ENCODE measurements at places on chromosomes 16 and 17.
A peak's percentile ranks its signal among the peaks of the same experiment; 100 is the strongest.

DNA sequence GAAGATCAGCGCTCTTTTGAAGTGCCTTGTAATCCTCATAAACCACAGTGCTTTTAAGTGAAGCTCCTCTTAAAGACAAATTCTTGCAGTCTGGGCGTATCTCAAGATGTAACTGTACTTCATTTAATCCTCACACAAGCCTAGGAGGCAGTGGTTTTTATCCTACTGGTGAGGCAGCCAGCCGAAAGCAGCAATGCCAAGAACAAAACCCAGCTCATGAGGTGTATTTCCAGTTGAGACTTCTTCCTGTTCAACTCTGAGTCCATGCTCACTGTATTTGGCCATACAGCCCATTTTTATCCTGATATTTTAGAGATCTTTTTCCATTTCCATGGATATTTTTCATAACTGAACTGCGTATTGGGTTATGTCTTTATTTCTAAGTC, 13.7 kb downstream of the CTRB2 start:
- DNase-seq: no peak

GRCh38 chr17:27049104-27049784, 244.7 kb upstream of the WSB1 start:
- DNase-seq: no peak

DNA sequence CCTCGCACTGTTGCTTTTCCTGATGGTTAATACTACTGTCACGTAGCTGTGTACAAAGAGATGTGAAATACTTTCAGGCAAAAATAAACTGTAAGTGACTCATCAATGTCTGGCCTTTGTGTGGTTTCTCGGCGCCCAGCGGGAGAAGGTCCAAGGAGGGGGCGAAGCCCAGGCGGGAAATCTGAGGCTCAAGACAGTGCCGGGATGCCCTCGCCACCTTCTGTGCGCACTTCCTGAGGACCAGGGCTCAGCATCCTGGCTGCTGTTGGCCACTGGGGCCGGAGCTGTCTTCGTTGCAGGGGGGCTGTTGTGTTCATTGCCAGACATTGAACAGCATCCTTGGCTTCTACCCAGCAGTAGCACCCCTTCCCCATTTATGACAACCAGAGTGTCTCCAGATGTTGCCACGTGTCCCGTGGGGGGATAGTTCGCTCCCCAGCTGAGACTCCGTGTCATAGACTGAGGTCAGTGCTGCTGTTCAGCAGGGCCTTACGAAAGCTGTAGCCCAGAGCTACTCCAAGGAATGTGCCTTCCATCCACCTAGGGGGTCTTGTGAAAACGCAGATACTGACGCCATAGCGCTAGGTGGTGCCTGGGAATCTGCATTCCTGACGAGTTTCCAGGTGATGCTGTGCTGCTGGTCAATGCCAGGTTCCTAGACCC, 67.3 kb upstream of the PLCG2 start:
- no peak for DNase-seq

DNA sequence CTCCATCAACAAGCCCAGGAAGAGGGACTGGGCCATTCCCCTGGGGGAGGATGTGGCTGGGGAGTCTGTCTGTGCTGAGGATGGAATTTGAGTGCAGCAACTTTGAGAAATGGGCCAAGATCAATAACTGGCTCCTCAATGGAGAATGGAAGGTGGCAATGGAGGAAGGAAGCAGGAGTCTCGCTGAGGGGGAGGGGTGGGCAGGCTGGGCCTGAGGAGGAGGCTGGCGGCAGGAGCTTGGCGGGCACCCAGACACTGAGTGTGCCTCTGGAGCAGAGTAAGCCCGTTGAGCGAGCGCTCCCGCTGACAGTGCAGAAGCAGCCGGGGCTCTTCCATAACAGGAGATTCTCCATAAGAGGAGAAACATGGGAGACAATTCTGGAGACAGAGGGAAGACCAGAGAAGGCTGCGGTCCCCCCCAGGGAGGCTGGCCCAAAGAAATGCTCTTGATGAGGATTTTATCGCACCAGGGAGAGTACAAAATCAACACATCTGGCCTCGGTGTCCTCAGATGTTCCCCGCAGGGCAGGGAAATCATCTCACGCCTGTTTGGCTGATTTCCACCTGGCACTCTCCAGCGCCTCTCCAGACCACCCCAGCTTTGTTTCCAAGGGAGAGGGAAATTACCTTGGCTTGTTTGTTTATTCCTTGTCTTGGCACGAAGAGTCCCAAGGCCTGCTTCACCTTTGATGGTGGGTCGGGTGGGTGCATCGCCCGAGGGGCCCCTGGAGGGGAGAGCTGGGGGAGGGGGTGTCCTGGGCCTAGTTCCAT, 2.8 kb upstream of the MMP15 start:
- peak; percentile 27 for DNase-seq

- DNase-seq: no peak
These were observed 89.9 kb upstream of the C16orf82 start for GRCh38 chr16:26976873-26977272.

- DNase-seq: no peak
These were observed 324.7 kb downstream of the BCAS3 start for GRCh38 chr17:61002316-61002736.

- no peak for DNase-seq
These were observed 29.2 kb downstream of the CASKIN2 start for GRCh38 chr17:75486151-75486550.

- DNase-seq: no peak
These were observed 56.8 kb downstream of the HIC1 start for GRCh38 chr17:2111691-2112090.

DNA sequence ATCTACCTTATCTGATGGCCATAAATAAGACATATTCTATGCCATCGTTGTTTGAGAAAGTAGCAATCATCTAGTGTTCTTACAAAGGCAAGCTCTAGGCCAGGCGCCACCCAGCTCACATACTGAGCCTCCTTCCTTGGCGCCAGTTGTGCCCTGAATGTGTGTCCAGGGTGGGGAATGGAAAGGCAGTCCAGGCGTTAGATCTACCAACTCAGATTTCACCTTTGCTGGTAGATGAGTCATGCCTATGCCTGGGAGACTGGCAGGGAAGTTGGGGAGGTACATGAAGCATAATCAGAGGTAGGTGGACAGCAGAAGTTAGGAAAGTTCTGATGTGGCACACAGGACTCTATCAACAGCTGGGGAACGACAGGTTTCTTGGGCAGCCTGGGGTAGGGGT, 23.6 kb downstream of the SDR42E1 start:
- no peak for DNase-seq

GRCh38 chr16:50441486-50442157, 72.8 kb upstream of the BRD7 start:
- no peak for DNase-seq

GRCh38 chr16:30356401-30357084, 1.4 kb upstream of the CD2BP2 start:
- DNase-seq: no peak

GRCh38 chr17:13510062-13510461, 91.7 kb downstream of the HS3ST3A1 start:
- DNase-seq: no peak

DNA sequence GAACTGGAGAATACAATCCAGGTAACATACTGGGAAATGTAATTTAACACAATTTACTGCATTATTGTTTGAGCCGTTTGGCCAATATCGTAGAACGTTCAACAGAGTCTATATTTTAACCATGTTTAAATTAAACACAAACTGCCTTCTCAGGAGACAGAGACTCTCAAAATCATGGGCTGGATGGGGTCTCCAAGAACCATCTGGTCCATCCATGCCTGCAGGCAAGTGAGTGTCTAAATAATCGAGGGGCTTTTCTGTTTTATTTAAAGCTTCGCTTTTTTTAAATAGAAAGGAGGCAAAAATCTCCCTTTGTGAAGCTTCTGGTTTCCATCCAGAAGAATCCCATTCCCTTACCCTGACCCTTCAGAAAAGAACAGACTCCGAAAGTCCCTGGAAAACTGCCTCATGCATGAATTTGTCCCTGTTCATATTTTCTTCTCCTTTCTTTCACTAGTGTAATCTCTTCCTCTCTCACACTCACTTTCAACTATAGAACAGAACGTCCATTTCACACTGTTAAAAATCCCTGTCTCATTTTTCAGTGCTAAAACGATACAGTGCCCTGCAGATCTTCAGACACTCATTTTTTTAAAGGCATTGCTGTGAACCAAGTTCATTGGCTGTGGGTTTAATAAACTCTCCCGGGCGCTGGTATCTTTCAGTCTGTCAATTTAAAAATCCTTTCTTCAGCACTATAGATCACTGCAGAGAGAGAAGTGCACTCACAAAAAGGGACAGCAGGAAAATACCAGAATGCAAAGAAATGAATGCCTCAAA, 111.4 kb upstream of the TOM1L1 start:
- DNase-seq: no peak

- DNase-seq: no peak
These were observed 29.9 kb downstream of the YPEL2 start for GRCh38 chr17:59361386-59361785.

DNA sequence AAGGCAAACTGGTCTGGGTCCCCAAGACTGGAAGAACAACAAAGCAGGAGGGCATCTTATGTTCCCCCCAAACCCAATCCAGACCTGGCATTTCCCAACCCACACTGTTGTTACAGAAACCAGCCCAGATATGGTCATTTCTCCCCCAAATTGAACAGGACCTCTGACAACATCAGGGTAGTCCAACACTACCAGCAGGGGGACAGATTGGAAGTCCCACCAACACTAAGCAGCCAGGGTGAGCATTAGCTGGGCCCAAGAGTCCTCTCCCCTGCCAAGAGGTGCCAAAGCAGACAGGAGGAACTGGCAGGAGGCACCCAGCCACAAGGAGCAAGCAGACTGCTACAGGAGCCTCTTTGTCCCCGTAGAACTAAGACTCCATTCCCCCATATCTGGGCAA, 29.3 kb upstream of the CNEP1R1 start:
- DNase-seq: no peak

- no peak for DNase-seq
These were observed 129.5 kb downstream of the CDH13 start for GRCh38 chr16:82756283-82756599.

DNA sequence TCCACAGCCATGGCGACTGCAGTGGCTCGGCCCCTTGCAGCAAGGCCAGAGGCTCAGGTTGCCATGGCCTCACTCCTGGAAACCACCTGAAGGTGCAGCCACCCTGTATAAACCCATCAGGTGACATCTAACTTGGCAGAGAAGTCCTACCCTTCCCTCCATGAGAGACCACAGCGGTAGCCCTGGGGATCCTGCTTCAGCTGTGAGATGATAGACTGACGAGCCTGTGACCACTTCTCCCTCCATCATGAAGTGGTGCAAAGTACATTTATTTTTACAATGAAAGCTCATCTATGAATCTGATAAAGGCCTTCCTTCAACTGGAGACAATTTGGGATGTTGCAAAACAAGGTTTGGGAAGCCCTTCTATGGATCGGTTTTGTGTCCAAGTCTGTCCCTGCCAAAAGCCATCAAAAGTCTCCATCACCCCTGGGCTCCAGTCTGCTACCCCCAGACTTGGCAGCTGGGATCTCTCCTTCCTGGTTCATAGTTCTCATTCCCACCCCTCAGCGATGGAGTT, 1.8 kb downstream of the ZACN start:
- no peak for DNase-seq

GRCh38 chr17:81097134-81097942, 62.4 kb downstream of the BAIAP2 start:
- DNase-seq: peak; percentile 40

- no peak for DNase-seq
These were observed 467.3 kb downstream of the KCNJ2 start for GRCh38 chr17:70636517-70637133.

GRCh38 chr16:58198022-58198683, at the start of gene CSNK2A2:
Gene CSNK2A2 (minus strand): TSS chr16:58198106. CDS start chr16:58197736, 370 bp downstream.
- DNase-seq: peak; percentile 67

DNA sequence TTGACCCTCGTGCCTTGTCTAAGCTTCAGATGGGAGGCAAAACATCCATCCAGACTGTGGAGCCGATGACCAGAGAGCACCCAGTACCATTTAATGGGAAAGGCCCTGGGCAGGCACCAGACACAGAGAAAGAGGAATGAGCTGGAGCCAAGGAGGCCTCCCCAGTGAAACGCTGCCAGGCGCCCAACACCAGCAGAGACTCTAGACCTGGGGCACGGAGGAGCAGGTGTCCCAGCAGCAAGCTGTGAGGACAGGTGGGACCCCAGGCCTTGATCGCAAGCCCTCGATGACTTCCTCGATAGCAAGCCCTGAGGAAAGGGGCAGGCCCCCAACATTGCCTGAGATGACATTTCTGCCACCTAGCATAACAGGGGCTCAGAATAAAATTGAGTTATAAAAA, 62.2 kb upstream of the SIAH1 start:
- no peak for DNase-seq

DNA sequence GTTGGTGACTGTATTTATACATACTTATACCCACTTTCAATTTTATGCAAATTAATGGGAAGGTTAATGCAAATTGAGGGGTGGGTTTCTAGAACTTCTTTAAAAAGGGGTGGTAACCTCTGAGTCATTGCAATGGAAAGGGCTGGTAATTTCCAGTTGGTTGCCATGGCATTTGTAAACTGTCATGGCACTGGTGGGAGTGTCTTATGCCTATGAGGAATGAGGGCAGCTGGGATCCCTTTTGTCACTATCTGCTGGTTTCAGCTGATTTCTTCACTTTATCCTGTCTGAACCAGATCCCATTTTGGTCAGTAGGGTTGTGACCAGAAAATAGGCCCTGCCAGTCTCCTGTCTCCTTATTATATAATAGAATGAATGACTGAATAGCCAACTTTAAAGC, 1006.7 kb upstream of the GOT2 start:
- no peak for DNase-seq

GRCh38 chr16:72821185-72821950, 226.6 kb downstream of the ZFHX3 start:
- no peak for DNase-seq

- no peak for DNase-seq
These were observed 22.4 kb downstream of the GDE1 start for GRCh38 chr16:19499481-19499880.

DNA sequence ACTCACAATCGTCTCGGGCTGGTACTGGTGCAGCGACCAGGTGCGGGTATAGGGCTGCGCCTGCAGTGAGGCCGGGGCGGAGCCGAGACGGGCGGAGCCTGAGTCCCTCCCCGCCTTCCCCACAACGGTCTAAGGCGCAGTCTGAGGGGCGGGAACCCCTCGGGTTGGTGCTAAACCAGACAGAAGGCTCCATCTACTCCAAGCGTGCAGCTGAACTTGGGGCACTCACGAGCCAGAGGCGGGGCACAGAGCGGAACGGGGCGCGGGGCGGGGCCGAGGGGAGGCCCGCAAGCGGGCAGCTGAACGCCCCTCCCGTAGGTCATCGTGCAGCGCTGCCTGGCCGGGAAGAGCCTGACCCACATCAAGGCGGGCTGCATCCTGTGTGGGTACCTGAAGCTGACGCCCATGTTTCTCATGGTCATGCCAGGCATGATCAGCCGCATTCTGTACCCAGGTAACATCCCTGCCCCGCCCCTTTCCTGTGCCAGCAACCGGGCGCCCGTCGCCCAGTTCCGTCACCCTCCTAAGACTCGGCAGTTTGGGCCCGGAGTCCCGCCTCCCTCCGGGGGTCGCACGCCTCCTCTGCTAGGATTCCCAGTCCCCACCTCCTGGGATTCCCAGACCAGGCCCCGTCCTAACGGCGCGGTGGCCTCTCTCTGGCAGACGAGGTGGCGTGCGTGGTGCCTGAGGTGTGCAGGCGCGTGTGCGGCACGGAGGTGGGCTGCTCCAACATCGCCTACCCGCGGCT, 5.0 kb downstream of the SLC5A2 start:
- DNase-seq: no peak
